ENCODE measurements at places on chromosomes 13 and 19.

- no peak for DNase-seq
Observed at GRCh38 chr19:55503157-55503501, 14.9 kb downstream of the SSC5D start.

DNA sequence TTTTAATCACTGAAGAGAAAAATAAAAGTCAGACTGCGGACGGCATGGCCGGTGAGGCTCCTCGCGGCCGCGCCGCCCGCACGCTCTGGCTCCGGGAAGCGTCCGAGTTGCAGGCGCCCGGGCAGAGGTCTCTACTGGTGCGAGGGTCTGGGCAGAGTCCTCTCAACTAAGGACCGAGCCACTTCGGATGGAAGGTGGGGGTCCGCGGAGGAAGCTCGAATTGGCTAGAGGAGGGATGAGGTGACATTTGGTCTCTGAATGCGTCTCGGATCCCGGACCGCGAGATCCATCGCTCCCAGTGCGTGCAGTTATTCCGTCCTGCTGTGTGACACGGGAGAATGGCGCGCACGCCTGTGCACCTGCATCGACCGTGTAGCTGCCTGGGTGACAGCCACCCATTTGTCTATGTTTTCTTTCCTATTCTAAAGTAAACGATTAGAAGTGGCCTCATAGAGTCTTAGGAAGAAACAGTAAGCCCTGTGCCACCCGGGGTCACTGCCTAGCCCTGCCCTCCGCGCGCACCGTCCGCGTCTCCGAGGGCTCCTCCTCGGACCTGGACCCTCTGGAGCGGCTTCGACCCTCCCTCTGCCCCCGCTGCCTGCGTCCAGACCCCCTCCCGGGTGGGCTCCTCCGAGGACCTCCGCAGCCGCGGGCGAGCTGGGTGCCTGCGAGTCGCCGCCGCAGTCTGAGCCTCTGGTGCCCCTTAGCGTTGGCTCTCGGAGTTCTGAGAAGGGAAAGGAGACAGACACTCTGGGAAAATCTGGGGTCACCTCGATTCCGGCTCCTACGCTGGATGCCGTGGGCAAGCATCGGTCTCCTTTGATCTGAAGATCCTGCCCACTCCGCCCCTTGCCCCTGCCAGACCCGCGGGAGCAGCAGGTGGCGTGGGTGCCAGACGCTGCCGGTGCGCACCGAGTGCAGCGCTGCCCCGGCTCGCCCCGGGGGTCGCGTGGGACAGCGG lies 347.4 kb downstream of the LIG4 start:
- DNase-seq, result no peak

DNA sequence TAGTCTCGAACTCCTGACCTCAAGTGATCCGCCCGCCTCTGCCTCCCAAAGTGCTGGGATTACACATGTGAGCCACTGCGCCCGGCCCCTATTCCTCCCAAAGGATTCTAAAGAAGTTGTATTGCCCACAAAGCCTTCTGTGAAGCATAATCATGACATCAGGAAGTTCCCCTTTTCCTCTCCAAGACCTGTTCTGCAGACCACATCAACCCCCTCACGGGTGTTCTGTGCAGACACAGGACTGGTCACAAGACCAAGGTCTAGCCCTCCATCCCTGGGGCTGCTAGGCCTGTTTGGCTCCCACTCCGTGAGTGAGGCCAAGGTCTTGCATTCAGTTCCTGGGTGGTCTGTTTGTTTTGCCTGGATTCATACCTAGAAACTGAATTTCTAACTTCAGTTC lies 178.1 kb downstream of the FLT1 start:
- peak; percentile 31 for DNase-seq

- DNase-seq, result peak; percentile 64
Observed at GRCh38 chr19:40523322-40524047, 53.2 kb upstream of the SHKBP1 start.

DNA sequence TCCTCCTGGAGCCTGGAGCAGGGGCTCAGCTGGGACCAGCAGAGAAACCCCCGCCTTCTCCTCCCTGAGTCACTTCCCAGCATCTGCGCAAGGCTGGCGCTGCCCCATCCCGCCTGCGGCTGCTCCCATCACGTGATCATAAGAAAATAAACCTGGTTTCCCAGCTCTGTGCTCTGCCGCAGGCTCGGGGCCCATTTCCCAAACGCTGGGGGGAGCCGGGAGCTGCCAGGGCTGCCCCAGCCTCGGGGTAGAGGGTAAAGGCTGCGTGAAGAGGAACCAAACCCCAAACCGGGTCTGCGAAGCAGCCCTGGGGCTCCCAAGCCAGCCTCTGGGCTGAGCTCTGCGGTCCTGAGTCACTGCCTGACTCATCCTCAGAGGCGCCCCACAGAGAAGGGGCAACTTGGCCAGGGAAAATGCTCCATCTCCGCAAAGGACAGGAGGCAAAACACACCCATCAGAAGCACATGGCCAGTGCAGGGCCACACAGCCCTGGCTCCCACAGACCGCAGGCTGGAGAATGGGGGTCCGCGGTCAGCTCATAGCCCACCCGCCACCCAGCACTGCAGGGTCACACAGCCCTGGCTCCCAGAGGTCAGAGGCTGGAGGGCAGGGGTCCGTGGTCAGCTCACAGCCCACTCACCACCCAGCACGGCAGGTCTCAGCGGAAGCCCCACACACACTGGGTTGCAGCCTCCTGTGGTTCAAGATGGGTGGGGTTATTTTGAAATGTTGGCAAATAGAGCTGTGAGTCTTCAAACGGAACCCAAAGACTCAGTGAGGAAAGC lies 67.1 kb downstream of the RASA3 start:
- DNase-seq, result peak; percentile 98

DNA sequence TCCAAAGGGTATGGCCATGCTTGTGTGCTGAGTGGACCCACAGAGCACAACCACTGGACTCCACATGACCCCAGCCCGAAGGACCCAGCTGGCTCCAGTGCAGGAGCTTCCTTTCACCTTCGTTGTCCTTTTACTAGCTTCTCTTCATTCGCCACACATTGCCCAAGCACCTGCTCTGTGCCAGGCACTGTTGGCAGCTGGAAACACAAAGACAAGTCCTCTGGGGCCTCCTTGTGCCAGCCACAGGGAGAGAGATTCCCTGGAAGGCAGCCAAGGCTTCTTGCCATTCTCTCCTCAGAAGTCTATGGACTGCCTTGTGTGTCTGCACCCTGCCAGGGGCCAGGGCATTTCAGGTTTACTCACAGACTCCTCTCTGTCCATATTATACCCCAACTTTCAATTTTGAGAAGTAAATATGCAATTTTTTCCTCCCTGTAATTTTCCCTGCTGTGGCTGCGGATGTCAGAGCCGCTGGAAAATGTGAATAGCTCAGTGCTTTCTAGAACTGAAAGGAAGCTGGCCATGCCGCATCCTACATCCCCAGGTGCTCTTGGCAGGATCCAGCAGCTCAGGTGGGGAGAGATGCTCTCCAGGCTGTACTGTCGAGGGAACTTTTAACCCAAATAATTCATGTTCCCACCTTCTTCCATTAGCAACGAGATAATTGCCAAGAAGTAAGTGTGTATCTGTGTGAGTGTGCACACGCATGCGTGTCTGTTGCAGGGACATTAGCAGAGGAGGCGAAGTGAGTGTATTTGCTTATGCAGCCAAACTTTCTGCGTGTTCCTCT lies 57.2 kb downstream of the CHST8 start:
- no peak for DNase-seq

GRCh38 chr19:14073261-14073924 lies 807 bp downstream of the MISP3 start:
- DNase-seq, result peak; percentile 85

GRCh38 chr19:12526542-12526941 lies 24.7 kb downstream of the ZNF564 start:
- DNase-seq, result no peak

DNA sequence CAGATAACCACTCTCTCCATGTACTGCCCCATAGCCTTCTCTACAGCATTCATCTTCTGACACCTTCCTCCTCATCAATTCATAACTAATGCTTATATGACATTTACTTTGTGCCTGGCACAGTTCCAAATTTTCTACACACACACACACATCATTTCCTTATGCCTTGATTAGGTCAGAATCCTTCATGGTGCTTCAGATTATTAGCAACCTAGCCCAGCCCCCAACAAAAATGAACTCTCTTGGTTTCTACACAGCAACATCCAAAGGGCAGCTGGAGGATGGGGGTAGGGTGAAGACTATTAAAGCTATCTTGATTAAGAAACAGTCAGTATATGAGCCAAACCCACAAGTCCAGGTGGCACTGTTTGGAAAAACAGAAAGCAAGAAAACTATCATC lies 3.7 kb downstream of the RUBCNL start:
- peak; percentile 44 for DNase-seq

- DNase-seq, result no peak
Observed at GRCh38 chr19:3477951-3478350, 2.4 kb downstream of the SMIM24 start.

DNA sequence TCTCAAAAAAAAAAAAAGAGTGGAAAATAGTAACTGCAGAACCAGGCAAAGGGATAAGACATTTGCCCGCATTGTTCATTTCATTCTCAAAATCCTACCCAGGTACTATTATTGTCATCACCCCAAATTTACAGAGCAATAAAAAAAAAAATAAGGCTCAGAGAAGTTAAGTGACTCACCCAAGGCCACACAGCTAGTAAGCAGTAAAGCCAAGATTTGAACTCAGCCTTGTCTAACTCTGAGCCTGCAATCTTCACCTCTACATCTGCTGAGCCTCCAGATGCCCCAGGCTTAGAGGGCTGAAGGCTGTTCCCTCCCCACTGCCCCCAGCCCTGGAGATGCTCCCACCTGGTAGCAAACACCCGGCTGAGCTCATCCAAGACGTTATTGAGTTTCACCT lies 61.0 kb downstream of the UNC13A start:
- DNase-seq, result no peak

GRCh38 chr13:87667686-87668085 lies 3.5 kb upstream of the SLITRK5 start:
- no peak for DNase-seq

DNA sequence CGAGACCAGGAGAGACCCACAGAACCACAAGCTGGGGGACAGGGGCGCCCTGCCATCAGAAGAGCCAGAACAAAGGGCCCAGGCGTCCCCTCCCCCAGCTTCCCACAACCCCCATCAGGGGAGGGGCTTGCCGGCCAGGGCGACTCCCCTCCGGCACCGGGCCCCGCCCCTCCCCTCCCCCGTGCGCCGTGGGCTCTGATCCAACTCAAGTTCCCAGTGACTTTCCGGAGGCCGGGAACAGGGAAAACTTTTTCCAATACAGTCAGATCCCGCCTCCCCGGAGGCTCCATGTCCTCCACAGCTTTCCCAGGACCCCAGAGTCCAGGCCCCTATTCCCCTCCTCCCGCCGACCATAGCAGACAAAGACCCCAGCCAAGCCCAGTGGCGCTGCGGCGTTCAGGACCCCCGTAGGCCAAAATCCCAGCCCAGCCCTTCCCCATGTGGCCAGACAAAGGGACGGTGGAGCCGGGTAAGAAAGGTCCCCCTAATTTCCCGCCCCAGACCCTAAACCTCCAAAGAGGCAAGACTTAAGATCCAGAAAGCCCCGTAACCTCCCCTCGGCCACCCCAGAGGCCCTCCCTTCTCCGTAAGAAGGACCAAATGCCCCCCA lies 673 bp downstream of the TEAD2 start:
- no peak for DNase-seq

DNA sequence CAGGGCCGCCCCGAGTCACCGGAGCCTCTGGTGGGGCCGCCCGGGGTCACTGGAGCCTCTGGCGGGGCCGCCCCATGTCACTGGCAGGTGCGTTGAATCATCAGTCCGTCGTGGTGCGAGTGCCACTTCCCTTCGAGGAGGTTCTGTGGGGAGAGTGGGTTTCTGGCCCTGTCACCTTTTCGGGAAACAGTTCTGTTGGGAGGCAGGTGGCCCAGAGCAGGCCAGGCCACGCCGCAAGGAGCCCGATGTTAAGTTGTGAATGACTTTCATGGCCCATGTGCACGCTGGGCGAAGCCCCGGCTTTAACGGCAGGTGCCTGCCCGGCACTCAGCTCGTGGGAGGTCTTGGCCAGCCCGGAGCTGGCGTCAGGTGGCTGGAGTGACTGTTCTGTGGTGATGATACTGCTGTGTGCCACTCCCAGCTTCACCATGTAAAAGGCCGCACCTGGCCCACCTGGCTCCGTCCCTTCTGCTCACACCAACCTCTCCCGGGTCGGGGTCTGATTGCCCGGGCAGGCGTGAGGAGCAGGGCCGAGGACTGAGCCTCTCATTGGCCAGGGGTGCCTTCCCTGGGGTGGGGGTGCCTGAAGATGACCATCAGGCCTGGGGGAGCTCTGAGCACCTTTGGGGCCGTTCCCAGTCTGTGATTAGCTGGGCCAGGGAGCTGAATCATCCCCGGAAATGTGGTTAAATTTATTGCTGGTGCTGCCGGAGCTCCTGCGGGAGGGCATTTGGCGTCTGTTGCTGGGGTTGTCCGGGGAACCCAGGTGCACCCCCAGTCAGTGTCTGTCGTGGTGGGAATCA lies 29.2 kb downstream of the CSNK1G2 start:
- no peak for DNase-seq

GRCh38 chr13:21481359-21481758 lies 22.3 kb upstream of the ZDHHC20 start:
- DNase-seq, result no peak

GRCh38 chr13:44870456-44870929 lies 118.8 kb downstream of the NUFIP1 start:
- DNase-seq, result no peak

GRCh38 chr19:34831714-34832113 lies 58.7 kb upstream of the ZNF599 start:
- no peak for DNase-seq

DNA sequence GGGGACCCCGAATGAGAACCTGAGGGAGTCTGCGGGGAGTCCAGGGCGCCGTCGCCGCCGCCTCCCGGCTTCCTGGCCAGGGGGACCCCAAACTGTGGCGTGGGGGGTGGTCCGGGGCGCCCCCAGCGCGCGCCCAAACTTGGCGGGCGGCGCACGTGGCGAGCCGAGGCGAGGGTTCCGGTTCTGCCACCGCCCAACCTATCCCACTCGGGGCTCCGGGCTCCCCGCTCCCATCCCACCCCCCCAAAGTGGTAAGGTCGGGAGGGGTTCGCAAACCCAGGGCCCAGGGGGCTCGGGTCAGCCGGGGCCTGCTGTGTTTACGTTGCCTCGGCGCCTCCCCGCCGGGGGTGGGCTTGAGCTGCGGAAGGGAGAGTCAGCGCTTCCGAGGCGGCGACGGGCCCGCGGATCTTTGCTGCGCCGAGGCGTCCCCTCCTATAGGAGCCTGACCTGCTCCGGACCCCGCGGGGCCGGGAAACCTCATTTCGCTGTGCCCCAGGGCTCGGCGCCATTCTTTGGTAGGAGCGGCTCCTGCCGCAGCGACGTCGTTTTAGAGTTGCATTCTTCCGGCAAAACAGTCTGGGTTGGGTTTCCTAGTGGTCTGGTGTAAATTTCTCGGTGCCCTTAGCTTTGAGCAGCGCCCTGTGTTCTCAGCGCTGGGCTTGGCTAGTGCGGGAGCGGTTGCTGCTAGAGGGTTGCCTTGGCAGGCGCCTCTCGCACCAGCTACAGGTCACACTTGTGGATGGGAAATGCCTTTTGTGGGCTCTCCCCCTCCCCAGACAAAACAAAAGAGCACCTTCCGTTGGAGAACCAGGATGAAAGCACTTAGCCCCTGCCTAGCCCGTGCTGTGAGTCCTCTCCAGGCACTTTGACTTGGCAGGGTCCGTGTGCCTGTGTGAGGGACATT lies 1.2 kb downstream of the DAZAP1 start:
- DNase-seq, result peak; percentile 66

DNA sequence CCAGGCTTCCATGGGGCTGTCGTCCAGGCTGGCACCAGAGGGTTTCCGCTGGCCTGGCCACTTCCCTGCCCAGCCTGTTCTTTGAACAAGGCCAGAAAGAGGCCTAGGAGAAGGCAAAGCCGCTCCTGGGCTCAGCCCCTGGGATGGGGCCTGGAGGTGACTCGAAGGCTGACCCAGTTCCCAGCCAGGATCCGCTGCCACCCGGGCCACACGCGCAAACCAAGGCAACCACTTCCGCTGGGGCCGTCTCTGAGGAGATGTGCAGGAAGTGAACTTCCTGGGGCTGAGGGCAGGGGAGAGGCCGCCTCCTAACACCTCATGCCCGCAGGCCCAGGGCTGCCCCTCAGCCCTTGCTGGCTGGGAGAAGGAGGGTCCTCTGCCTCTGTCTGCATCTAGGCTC lies 15.2 kb downstream of the PLEKHF1 start:
- DNase-seq, result peak; percentile 30
